H1 (cell line): ENCODE measurements at places on chromosomes 2 and 18. TPM values are rescaled to one million over a fixed set of nuclear protein-coding genes. Genes with fewer than 3 reads are reported as not detected.
A peak's percentile ranks its signal among the peaks of the same experiment; 100 is the strongest.

DNA sequence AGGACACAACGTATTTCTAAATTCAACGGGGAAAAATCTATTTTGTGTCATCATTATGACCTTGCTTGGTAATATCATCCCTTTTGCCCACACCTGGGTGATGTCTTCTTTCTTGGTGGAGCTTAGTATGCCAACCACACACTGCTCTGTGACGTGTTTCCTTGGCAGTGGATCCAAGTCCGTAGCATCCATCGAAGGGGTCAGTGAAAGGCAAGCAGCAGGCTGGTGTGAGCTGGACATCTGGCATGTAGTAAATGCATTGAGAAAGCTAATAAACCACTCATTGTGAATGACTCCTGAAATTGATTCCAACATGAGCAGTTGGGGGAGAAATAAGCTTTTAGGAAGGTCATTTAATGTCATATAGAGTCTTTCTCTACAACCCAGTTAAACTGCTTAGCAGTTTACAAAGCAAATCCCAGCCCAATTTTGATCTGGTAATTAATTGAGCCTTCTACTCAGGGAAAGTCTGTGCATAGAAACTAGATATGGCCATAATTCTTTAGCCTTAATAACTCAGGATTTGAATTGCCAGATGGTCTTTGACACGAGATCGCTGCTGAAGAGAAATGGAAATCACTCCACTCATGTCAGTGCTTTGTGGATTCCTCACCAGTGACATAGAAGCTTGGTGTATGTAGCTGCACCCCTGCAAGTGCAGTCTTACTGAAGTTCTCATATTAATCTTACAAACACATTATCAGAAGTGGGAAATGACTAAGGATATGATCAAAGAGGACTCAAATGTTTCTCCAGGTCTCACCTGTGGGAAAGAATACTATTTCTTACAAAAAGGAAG, 494.8 kb downstream of the CMPK2 start:
- H3K4me3 ChIP-seq = no peak overlapping the region
- H3K36me3 ChIP-seq = no peaks in the 10 kb centered on the region
- no peaks in the 10 kb centered on the region for H3K27me3 ChIP-seq
- no peak for DNase-seq
- no peaks in the 10 kb centered on the region for H3K4me1 ChIP-seq
- H3K27ac ChIP-seq = no peak overlapping the region

DNA sequence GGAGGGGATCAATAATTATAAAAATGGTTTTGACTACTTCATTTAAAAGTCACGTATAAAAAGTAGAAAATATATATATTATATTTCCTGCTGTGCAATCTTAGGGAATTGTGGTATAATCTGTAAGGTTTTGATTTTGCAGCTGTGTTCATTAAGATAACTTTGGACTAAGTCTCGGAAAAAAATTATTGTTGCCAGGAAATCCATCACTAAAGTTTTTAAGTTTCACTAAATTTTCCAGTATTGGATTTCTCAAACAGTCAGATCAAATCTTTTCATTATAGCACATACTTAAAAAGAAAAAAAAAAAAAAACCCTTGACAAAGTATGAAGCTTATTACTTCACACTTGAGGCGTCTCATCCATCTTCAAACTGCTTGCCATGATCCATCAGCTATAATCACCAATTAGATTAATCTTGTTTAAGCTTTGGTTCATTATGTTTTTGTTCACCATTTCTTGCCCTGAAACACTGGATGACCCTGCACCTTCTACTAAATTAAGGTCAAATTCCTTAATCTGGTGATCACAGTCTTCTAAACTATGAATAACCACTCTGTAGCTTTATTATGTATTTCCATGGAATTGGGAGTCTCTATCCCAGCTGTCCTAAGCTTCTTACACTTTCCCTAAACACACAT, 326.6 kb upstream of the COL3A1 start:
- no peak for DNase-seq
- H3K27me3 ChIP-seq = no peaks in the 10 kb centered on the region
- H3K4me1 ChIP-seq = no peaks in the 10 kb centered on the region
- H3K36me3 ChIP-seq = no peaks in the 10 kb centered on the region
- no peak overlapping the region for H3K27ac ChIP-seq

GRCh38 chr2:68689553-68690537, 44.8 kb upstream of the ARHGAP25 start:
- H3K27me3 ChIP-seq = no peaks in the 10 kb centered on the region
- H3K36me3 ChIP-seq = no peaks in the 10 kb centered on the region
- DNase-seq = no peak
- H3K27ac ChIP-seq = no peak overlapping the region
- H3K4me3 ChIP-seq = no peak overlapping the region
- peaks cover 6% of the 10 kb centered on the region; the same call in 1 of the 2 replicates for H3K4me1 ChIP-seq

- no peaks in the 10 kb centered on the region for H3K27me3 ChIP-seq
- no peak overlapping the region for H3K27ac ChIP-seq
- H3K4me3 ChIP-seq = no peak overlapping the region
- no peaks in the 10 kb centered on the region for H3K4me1 ChIP-seq
- no peaks in the 10 kb centered on the region for H3K36me3 ChIP-seq
Measured at GRCh38 chr2:210399440-210400041, 77.0 kb downstream of the LANCL1 start.

DNA sequence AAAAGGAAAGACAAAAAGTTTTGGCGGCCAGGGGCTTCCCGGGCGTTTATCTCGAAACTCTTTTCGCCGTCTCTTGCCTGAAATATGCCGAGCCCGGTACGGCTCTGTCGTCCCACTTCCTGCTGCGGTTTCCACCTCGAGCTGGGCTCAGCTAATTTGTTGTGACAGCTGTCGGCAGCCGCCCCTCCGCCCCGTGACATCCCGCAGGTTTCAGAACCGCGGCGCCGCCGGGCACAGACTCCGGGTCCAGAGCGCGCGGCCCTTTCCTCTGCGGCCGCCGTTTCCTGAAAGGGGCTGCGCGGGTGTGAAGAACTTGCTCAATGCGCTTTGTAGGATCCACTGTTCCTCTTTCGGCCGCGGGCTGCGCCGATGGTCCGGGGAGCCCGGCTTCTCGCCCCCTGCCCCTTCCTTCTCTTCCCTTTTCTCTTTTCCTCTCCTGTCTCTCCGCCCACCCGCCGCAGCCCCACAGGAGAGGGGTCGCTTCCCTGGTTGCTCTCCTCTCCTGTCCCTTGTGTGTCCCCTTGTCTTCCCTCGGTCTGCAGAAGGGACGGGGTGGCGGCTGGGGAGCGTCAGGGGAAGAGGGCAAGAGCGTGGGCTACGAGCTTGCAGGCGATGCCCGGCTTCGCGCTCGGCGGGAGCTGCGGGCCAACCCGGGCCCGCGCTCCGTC, 648 bp downstream of the ARID5A start:
- H3K27me3 ChIP-seq = peaks cover 29% of the 10 kb centered on the region
- H3K4me3 ChIP-seq = peak overlapping the region; percentile 49
- H3K4me1 ChIP-seq = peaks cover 3% of the 10 kb centered on the region
- H3K27ac ChIP-seq = no peak overlapping the region

DNA sequence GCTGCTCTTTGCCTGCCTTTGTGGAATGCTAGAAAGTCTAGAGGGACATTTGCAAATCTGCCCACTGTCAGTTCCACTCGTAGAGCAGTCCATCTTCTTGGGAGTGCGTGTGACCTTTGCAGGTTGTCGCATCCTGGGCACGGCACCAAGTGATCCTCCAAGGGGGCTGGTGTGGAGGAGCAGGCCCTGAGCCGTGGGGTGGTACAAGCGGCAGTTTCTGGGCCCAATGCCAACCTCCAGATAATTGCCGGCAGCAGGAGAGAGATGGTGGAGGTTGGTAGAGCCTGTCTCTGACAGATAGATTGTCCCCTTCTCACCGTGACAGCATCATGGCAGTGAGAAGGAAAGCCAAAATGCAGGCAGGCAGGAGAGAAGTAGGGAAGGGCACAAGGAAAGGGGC, 150.7 kb upstream of the SLC14A2 start:
- DNase-seq = no peak
- no peak overlapping the region for H3K27ac ChIP-seq
- H3K36me3 ChIP-seq = no peaks in the 10 kb centered on the region
- H3K4me3 ChIP-seq = no peak overlapping the region
- no peaks in the 10 kb centered on the region for H3K27me3 ChIP-seq

DNA sequence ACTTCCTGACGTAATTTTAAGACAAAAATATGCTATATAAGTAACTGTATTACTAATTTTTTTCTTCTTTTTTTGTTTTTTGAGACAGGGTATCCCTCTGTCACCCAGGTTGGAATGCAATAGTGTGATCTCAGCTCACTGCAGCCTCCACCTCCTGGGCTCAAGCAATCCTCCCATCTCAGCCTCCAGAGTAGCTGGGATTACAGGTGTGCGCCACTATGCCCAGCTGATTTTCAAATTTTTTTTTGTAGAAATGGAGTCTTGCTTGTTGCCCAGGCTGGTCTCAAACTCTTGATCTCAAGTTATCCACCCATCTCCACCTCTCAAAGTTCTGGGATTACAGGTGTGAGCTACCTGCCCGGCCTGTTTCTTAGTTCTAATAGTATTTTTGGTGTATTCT, 29.7 kb downstream of the TCF23 start:
- no peaks in the 10 kb centered on the region for H3K4me1 ChIP-seq
- no peaks in the 10 kb centered on the region for H3K27me3 ChIP-seq
- H3K4me3 ChIP-seq = no peak overlapping the region
- no peak for DNase-seq

DNA sequence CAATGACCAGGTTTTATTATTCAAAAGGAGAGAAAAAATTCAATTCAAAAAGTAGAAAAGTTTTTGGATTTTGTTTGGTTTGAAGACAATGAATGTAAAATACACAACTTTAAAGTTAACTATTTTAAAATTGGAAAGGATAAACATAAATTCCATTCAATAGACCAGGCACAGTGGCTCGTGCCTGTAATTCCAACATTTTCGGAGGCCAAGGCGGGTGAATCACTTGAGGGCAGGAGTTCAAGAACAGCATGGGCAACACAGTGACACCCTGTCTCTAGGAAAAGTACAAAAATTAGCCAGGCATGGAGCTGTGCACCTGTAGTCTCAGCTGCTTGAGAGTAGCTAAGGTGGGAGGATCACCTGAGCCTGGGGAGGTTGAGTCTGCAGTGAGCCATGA, 54.7 kb downstream of the SCN9A start:
- no peaks in the 10 kb centered on the region for H3K4me1 ChIP-seq
- no peaks in the 10 kb centered on the region for H3K27me3 ChIP-seq
- H3K4me3 ChIP-seq = no peak overlapping the region
- no peak overlapping the region for H3K27ac ChIP-seq
- no peak for DNase-seq
- no peaks in the 10 kb centered on the region for H3K36me3 ChIP-seq

SLC16A14 gene
- 1.8 and 2.1 TPM in 2 replicates for total RNA-seq

AGXT gene
- total RNA-seq = not detected in 2 replicates

GRCh38 chr2:164739966-164740365, 101.7 kb downstream of the COBLL1 start:
- H3K27me3 ChIP-seq = no peaks in the 10 kb centered on the region
- DNase-seq = no peak
- no peaks in the 10 kb centered on the region for H3K36me3 ChIP-seq

DNA sequence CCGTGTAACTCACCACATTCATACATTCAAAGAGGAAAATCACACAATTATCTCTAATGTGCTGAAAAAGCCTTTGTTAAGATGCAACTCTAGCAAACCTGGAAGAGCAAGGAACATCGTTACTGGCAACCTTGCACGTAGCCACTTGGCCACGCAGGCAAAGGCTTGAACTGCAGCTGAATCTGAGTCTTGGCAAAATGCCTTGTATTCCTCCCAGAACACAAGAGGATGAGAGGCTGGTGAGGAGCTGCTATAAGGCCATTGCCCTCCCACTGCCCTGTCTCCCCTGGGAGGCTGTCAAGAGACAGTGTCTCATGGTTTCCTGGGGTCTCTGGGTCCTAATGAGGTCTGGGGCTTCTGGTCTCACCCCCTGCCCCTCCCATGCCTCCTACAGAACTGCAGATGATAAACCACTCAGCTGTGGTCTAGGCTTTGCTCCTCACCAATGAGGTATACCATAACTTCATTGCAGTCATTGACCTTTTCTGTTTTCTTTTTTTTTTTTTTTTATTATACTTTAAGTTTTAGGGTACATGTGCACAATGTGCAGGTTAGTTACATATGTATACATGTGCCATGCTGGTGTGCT, 141.4 kb downstream of the SPP2 start:
- 0 out of 2 replicates have a peak, but pooled peaks cover 2% of the 10 kb centered on the region for H3K4me1 ChIP-seq
- H3K27me3 ChIP-seq = no peaks in the 10 kb centered on the region
- no peaks in the 10 kb centered on the region for H3K36me3 ChIP-seq
- DNase-seq = no peak

- no peaks in the 10 kb centered on the region for H3K27me3 ChIP-seq
- H3K27ac ChIP-seq = no peak overlapping the region
- H3K36me3 ChIP-seq = no peaks in the 10 kb centered on the region
- H3K4me3 ChIP-seq = no peak overlapping the region
- no peaks in the 10 kb centered on the region for H3K4me1 ChIP-seq
Measured at GRCh38 chr2:64730551-64731262, 77.0 kb upstream of the SERTAD2 start.

PNO1 gene
- total RNA-seq = 33.2 and 34.7 TPM in 2 replicates

TLX2 gene
- 0.15 and 0.17 TPM in 2 replicates for total RNA-seq

GRCh38 chr2:205428811-205429210, 253.5 kb upstream of the NRP2 start:
- H3K27ac ChIP-seq = no peak overlapping the region
- no peaks in the 10 kb centered on the region for H3K36me3 ChIP-seq
- H3K27me3 ChIP-seq = no peaks in the 10 kb centered on the region
- no peak for DNase-seq

GRCh38 chr2:201733544-201733943, 35.1 kb upstream of the MPP4 start:
- no peaks in the 10 kb centered on the region for H3K4me1 ChIP-seq
- no peak for DNase-seq
- no peaks in the 10 kb centered on the region for H3K27me3 ChIP-seq
- H3K27ac ChIP-seq = no peak overlapping the region
- no peaks in the 10 kb centered on the region for H3K36me3 ChIP-seq

KCTD18 gene
- total RNA-seq = 3.1 and 3.3 TPM in 2 replicates

GPR148 gene
- total RNA-seq = not detected in 2 replicates

- H3K27ac ChIP-seq = no peak overlapping the region
- H3K36me3 ChIP-seq = no peaks in the 10 kb centered on the region; the same call in 1 of the 2 replicates
Measured at GRCh38 chr2:237743024-237743423, 55.6 kb upstream of the RBM44 start.

DNA sequence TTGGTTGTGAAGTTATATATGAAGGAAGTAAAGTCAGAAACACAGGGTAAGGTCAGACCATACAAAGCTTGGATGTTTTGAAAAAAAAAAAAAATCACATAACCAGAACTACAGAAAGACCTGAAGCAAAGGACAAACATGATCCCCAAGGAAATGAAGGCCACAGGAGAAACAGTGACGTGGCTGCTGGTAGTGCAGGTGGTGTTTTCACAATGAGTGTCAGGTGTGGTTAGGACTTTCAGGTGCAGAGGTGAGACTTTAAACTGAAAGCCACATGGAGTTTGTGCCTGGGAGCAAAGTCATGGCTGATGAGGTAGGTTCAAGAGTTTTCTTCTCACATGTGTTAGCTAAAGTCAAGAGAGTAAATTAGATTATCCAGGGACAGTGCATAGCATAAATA, 270.7 kb downstream of the PIEZO2 start:
- no peaks in the 10 kb centered on the region for H3K27me3 ChIP-seq
- no peak overlapping the region for H3K4me3 ChIP-seq
- no peak overlapping the region for H3K27ac ChIP-seq

DNA sequence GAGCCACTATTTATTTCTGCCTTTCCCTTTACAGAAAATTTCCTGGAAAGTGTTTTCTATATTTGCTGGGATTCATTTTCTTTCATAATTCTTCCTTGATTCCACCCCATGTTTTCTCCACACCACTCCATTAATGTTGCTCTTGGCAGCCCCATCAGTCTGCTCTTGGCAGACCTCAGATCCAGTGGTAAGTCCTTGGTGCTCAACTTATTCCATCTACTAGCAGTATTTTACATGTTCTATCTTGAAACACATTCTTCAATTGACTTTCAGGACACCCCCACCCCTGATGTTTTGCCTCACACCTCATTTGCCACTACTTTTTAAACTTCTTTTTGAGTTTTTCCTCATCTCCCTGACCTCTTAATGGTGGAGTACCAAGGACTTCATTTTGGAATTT, 65.0 kb downstream of the HNMT start:
- H3K4me3 ChIP-seq = no peak overlapping the region
- no peak overlapping the region for H3K27ac ChIP-seq
- no peaks in the 10 kb centered on the region for H3K4me1 ChIP-seq
- no peaks in the 10 kb centered on the region for H3K27me3 ChIP-seq
